ENCODE measurements at places on chromosomes 2 and 18. TPM values are rescaled to one million over a fixed set of nuclear protein-coding genes. Genes with fewer than 3 reads are reported as not detected.

- no peaks in the 10 kb centered on the region for H3K27me3 ChIP-seq
- H3K36me3 ChIP-seq, result no peaks in the 10 kb centered on the region
- peaks cover 5% of the 10 kb centered on the region for H3K4me1 ChIP-seq
- DNase-seq, result no peak
Measured at GRCh38 chr2:8566774-8567468, 114.9 kb upstream of the ID2 start.

- H3K4me3 ChIP-seq, result no peak overlapping the region
Measured at GRCh38 chr18:28357766-28358401, 181.0 kb upstream of the CDH2 start.

DNA sequence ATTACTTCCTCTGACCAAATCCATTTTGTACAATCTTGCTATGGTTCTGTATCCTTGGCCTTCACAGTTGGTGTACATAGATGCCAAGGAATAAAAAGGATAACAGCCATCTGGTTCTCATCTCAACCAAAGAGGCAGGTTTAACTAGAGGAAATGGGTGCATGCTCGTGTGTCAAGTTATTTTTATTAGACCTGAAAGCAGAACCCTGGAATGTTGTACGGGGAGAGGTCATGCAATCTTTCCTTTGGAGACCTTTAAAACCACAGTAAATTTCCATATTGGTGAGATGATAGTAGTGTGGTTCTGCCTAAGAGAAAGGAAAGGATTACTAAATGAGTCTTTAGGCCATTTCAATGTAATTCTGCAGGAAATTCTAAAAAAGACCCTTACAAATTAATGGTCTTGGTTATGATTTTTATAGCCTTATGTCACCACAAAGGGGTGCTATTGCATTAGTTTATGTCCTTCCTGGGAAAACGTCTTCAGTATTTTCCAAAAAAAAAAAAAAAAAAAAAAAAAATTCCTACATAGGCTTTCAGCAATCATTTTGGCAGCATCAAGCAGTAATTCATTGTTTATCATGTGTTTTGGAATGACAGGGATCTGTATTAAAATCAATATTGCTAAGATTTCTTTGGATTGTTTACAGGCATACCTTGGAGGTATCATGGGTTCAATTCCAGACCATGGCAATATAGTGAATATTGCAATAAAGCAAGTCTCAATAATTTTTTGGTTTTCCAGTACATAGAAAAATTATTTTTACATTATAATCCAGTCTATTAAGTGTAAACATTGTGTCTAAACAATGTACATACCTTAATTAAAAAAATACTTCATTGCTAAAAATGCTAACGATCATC is 270.8 kb downstream of the NYAP2 start:
- H3K36me3 ChIP-seq, result no peaks in the 10 kb centered on the region
- no peak for DNase-seq
- no peak overlapping the region for H3K4me3 ChIP-seq
- H3K27me3 ChIP-seq, result no peaks in the 10 kb centered on the region

DNA sequence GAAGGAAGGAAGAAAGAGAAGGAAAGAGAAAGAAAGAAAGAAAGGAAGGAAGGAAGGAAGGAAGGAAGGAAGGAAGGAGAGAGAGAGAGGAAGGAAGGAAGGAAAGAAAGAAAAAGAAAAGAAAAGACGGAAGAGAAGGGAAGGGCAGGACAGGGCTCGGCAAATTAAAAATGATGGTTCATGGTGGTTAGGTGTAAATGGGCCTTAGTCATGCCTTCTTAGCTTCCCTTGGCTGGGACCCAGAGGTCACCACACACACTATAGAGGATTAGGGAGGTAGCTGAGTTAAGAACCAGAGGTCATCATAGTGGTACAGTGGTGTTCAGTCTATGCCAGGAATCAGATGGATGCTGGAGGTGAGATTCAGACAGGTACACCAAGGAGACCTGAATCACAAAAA is 9.3 kb upstream of the ATL2 start:
- H3K4me1 ChIP-seq, result peaks cover 8% of the 10 kb centered on the region
- DNase-seq, result no peak
- no peaks in the 10 kb centered on the region for H3K36me3 ChIP-seq
- H3K27me3 ChIP-seq, result no peaks in the 10 kb centered on the region
- no peak overlapping the region for H3K4me3 ChIP-seq
- no peak overlapping the region for H3K27ac ChIP-seq

GRCh38 chr2:238513346-238513745 is 86.6 kb downstream of the ASB1 start:
- H3K36me3 ChIP-seq, result no peaks in the 10 kb centered on the region
- no peak overlapping the region for H3K4me3 ChIP-seq
- no peak overlapping the region for H3K27ac ChIP-seq
- H3K27me3 ChIP-seq, result no peaks in the 10 kb centered on the region
- DNase-seq, result peak; percentile 15
- H3K4me1 ChIP-seq, result no peaks in the 10 kb centered on the region

DNA sequence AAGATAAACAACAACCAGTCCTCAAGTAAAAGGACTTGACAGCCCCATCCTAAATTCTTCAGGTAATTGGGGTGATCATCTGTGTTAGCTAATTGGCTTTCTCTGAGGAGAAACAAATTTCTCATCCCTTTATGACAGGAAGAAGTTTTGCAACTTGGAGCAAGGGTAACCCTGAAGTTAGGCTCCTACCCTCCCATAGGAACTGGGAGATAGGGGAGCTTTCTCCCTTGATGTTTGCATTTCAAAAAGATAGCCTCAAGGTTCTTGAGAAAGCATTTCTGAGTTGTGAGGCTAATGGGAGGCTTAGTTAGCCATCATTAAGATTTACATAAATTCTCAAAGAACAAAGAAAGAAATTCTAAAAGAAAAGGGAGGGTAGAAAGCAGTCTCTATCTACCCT is 95.4 kb downstream of the MAP2 start:
- no peak overlapping the region for H3K27ac ChIP-seq
- H3K4me3 ChIP-seq, result no peak overlapping the region
- no peaks in the 10 kb centered on the region for H3K36me3 ChIP-seq
- no peaks in the 10 kb centered on the region for H3K4me1 ChIP-seq
- H3K27me3 ChIP-seq, result no peaks in the 10 kb centered on the region
- DNase-seq, result no peak

Gene RIT2
- not detected for total RNA-seq

Measured in lung (tissue), 17 donors.